ENCODE measurements at places on chromosomes 11 and 22. TPM values are rescaled to one million over a fixed set of nuclear protein-coding genes. Genes with fewer than 3 reads are reported as not detected.

LIF gene
- 2.7 TPM for total RNA-seq

APOL5 gene
- total RNA-seq, result 0.18 TPM

OR51B5 gene
- 2.3 TPM for total RNA-seq

CECR2 gene
- total RNA-seq, result 12.8 TPM

BDNF gene
- 1.3 TPM for total RNA-seq

APOL3 gene
- 20.4 TPM for total RNA-seq

NFRKB gene
- total RNA-seq, result 41.6 TPM

RNF215 gene
- 22.1 TPM for total RNA-seq

ST14 gene
- 39.8 TPM for total RNA-seq

STK33 gene
- total RNA-seq, result 10.7 TPM

CRYAB gene
- 54.8 TPM for total RNA-seq

OR5P2 gene
- 0.18 TPM for total RNA-seq

MS4A15 gene
- total RNA-seq, result not detected

PATE2 gene
- total RNA-seq, result not detected

OLFML1 gene
- 32.1 TPM for total RNA-seq

OTOG gene
- 0.23 TPM for total RNA-seq

IGF2 gene
- total RNA-seq, result 562 TPM

CDKN1C gene
- 286 TPM for total RNA-seq

PGA5 gene
- not detected for total RNA-seq

UBXN1 gene
- total RNA-seq, result 89.0 TPM

PCSK7 gene
- 36.6 TPM for total RNA-seq

BEST1 gene
- 1.9 TPM for total RNA-seq

BIRC3 gene
- 4.4 TPM for total RNA-seq

APOA5 gene
- not detected for total RNA-seq

OR51G1 gene
- total RNA-seq, result not detected

C11orf65 gene
- total RNA-seq, result 0.64 TPM

PDE3B gene
- 12.9 TPM for total RNA-seq

OSBP2 gene
- 15.4 TPM for total RNA-seq
